ENCODE measurements at places on chromosomes 4 and X.

GRCh38 chr4:72629540-72629939 lies 60.5 kb upstream of the ADAMTS3 start:
- DNase-seq, result no peak

GRCh38 chr4:2361366-2362265 lies 56.8 kb downstream of the ZFYVE28 start:
- DNase-seq, result no peak

- DNase-seq, result no peak
Measured at GRCh38 chr4:148073349-148073748, 341.5 kb downstream of the ARHGAP10 start.

GRCh38 chr4:174503079-174503715 lies 19.1 kb downstream of the HPGD start:
- DNase-seq, result no peak

DNA sequence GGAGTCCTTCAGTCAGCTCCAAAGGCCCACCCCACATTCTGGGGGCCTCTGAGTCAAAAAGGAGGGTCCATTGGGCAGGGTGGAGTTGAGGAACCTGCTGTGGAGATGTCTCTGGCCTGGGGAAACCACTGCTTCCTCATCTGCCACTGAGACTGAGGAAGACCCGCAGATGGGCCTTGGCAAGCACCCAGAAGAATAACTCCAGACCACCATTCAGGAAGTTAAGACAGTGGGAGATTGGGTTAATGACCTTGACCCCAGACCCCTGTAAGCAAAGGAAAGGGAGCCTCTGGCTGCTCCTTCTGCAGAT lies 8.1 kb upstream of the HSD17B10 start:
- DNase-seq, result no peak
